ENCODE measurements at places on chromosomes 1 and 21. TPM values are rescaled to one million over a fixed set of nuclear protein-coding genes. Genes with fewer than 3 reads are reported as not detected.

Gene CFAP298
- 29.8 TPM for total RNA-seq

Gene ELAVL4
- not detected for total RNA-seq

Gene GNPAT
- 65.2 TPM for total RNA-seq

Gene DENND1B
- total RNA-seq, result 21.3 TPM

Gene PRKAA2
- total RNA-seq, result 0.08 TPM

Gene SLC22A15
- 0.25 TPM for total RNA-seq

Gene CLCNKA
- total RNA-seq, result not detected

Gene C8A
- total RNA-seq, result not detected

- no peak for DNase-seq
Measured at GRCh38 chr1:104132382-104132973, 382.8 kb downstream of the AMY1C start.

- peak; percentile 13 for DNase-seq
Measured at GRCh38 chr1:28887419-28887834, 26.9 kb upstream of the EPB41 start.

DNA sequence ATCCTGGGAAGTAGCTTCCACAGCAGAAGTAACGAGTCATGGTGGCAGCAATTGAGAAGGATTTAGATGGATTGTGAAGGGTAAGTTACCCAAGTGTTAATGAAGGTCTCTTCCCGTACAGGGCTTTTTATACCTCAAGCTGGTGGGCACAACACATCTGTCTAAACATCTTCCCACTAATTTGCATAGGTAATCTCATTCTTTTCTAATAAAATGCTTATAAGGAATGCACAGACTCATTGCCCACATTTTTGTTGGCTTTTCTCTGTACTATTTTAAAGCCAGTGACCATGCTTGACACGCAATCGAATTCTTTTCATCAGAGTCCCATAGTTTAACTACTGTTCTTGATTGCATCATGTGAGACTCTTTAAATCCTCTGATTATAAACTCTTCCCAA is at the start of gene KRTAP7-1:
Gene KRTAP7-1 (minus strand): TSS at position 101 of the 400 bp plus-strand sequence. CDS start 61 bp downstream, at position 40.
- no peak for DNase-seq

DNA sequence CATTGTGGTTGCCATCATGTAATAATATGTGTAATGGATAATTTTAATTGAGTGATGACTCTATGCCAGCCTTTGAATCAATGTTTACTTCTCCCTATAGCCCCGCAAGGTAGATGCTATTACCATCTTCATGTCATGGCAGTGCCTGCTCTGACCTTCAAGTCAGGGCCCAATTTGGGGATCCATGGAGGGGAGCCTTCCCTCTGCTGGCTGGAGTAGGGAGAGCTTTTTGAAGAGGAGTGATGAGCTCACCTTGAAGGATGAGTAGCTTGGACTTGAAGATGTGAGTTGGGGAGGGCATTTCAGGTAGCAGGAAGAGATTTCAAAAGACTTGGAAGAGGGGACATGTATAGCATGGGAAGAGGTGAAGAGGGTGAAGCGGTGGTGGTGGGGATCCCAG is 189.2 kb downstream of the FOXD2 start:
- no peak for DNase-seq

- DNase-seq, result no peak
Measured at GRCh38 chr1:236774926-236775325, 20.2 kb upstream of the MTR start.

DNA sequence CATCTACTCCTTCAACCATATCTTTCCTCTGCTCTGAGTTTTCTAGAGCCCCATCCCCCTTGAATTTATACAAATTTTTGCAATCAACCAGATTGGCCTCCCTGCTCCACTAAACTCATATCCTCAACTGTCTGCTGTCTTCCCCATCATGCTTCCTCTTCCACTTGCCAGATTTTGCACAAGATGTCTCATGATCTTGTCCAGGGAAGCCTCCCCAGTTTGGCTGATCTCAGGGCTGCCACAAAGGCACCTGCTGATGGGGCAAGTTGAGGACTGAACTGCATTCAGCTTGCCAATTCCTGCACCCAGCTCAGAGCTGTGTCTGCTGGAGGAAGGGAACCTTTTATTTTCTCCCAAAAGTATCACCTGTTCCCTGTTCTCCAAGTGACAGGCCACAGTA is 3.9 kb upstream of the KCNJ9 start:
- no peak for DNase-seq

DNA sequence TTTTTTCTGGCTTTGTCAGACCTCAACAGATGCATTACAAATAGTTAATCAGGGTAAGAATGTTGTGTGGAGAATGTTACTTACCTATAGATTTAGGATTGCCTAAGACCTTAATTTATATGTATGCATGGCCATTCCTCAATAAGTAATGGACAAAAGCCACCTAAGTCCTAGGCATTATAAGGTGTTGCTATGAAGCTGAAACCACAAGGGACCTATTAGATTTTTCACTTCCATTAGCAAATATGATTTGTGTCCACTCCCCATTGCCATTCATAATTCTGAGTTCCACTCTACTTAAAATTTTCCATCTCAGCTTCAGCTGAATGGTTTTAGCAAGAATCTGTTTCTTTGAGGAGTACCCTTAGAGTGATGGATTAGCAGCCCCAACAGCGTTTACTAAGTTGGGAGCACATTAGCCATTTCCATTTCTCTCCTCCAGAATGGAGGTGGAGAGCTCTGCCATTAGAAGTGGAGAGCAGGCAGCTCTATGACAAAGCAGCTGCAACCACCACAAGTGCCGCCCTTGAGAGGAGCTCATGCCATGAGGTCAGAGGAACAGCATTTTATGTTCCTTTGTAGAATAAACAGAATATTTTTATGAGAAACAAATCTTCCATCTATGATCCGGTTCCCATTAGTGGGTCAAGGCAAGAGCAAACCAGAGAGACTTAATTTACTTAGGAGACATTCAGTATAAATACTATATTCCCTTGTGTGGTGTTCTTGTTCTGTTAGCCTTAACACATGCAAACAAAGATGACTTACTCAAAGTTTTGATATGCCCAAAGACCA is 28.9 kb upstream of the C1orf87 start:
- DNase-seq, result no peak

GRCh38 chr21:36261459-36261858 is 58.5 kb upstream of the MORC3 start:
- DNase-seq, result no peak

DNA sequence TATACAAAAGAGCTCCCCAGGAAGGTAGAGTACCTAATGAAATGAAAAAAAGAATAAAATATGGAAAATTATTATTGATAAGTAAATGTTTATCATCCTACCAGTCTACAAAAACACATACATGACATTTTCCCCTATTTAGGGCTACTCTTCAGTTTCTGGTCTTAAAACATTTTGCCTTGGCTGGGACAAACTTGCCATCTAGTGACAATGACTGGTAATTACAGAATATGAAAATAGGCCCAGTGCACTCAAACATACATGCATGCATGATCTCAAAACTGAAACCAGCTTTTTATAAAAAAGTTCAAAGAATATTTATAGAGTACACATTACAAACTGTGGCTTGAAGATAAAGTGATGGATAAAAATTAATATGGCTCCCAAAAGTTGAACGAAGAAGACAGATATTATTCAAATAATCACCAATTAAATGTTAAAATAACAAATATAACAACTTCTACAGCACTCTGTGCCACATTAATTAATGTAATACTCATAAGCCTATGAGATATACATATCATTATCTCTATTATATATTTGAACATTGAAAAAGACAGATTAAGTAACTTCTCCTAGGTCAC is 10.5 kb upstream of the RNPC3 start:
- no peak for DNase-seq

DNA sequence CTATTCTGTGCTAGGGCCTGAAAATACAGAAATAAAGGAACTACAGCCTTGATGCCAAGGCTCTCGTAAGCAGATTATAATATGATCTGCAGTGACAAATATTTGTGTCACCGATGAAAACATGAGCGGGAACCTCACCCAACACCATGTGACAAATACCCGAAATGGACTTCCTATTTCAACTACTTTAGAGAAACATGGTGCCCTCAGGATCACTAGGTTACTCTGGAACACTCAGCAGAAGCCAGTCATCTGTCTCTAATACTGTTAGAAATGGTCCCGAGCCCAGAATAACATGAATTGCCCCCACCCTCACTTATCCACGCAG is 463 bp upstream of the VAMP3 start:
- DNase-seq, result no peak

DNA sequence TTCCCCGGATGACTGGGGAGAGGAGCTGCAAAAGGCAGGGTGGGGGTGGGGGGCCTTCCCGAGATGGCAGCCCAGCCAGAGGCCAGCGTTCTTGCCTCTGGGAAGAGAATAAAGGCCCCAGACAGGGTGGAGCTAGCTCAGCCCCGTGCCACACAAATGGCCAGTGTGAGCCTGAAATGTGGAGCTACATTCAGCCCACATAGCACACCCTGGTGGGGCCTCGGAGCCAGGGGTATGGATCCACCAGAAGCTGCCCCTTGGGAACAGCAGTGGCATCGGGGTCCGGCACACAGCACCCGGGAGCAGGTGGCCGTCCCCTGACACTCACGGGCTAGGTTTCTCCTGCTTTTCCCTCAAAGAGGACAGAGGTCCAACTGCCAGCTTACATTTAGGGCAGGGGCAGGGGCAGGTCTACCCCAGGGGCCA is 93.9 kb downstream of the PDE9A start:
- DNase-seq, result no peak

GRCh38 chr21:28069450-28069923 is 923.2 kb downstream of the LTN1 start:
- DNase-seq, result no peak

DNA sequence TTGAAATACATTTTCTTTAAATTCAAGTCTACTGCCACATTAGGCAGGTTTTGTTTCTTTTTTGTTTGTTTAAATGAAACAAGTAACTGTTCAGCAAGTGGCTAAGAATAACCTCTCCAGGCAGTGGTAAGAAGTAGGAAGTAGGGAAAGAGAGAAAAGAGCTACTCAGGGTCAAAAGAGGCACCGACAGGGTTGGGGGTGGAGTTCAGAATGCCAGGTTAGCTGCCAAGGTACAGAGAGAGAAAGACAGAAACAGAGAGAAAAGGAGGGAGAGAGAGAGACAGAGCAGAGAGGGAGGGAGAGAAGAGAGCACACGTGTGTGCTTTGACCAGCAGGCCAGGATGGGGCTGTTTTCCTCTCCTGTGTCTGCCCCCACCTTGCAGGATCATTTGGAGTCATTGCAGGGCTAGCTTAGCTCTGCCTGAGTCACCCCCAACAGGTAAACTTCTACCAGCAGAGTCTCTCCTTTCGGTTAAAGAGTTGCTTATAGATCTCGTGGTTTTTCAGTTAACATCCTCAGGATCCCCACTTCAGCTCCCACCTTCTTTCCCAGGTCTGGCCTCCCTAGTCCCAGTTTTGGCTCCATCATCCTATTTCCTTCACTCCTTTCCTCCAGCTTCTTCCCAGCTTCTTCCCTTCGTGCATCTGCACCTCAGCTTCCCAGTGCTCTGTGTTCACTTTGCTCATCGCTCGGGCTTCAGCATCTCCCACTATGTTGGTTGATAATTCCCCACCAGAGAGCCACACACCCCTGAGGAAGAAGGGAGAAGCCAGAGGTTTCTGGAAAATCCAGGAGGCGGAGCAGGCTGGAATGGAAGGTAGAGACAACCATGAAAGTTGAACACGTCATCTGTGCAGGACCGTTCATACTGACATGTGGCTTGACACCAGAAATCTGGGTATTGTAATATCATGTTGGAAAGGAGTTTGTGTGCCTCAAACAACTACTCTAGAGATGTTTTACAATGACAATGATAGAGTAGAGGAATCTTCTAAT is 21.8 kb upstream of the RAB4A start:
- DNase-seq, result no peak

- DNase-seq, result no peak
Measured at GRCh38 chr1:55694310-55694801, 479.2 kb upstream of the USP24 start.

GRCh38 chr1:94425821-94426484 is 7.8 kb downstream of the ABCD3 start:
- DNase-seq, result no peak

DNA sequence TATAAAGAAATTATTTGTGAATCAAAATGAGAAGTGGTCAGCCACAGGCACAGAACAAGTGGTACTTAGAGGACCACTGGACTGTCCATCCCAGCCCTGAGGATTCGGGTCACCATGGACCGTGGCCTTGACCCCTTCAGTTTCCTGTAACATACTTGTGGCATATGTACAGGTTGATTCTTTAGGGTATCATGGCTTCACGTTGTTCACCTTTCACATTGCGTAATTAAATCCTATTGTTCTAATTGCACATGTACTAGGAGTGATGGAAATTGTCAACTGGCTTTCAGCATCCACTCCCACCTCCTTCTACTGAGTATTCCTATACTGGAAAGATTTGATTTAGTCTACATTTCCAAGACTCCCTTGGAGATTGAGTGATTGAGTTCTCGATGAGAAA is 148.3 kb upstream of the GJB5 start:
- DNase-seq, result no peak

DNA sequence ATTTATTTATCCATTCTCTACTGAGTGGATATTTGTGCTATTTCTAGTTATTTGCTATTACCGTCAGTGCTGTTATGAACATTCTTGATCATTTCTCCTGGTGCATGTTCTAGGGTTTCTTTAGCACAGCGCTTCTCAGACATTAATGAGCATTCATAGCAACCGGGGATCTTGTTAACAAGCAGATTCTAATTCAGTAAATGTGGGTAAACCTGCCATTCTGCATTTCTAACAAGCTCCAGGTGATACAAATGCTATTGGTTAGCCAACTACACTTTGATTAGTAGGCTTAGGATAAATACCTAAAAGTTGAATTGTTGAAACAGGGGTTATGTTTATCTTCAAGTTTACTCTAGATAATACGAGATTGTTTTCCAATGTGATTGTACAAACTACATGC is 3.3 kb upstream of the DBT start:
- no peak for DNase-seq

DNA sequence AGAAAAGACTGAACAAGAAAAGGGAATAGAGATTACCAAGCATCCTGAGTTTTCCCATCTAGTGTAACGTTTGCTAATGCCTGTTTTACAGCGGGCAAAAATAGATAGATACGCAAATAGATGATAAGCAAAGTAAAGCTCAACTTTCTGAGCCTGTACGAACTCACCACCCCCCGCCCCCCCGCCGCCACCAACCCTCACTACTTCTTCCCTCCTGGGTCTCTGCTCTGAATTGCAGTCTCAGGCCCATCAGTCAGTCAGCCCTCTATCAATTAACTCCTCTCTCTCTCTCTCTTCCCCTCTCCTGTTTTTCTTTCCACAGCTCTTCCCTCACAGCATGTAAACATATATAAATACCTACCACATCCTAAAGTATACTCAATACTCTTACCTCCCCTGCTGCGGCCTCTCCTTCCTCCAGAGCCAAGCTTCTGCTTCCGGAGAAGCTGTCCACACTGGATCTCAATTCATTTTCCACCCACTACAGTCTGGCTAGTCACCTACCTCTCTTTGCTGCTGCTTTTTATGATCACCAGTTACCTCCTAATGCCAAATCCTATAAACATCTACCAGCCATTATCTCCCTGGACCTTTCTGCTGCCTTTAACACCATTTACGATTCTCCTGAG is 64.6 kb downstream of the CAPN2 start:
- DNase-seq, result no peak
